Left ventricle myocardium inferior (tissue), 1 donor: ENCODE measurements at places on chromosomes 6 and 20. TPM values are rescaled to one million over a fixed set of nuclear protein-coding genes. Genes with fewer than 3 reads are reported as not detected.

GRCh38 chr6:150723345-150723658 lies 123.6 kb downstream of the PLEKHG1 start:
- DNase-seq: no peak

Gene RTEL1
- 9.6 TPM for total RNA-seq

- DNase-seq: no peak
Measured at GRCh38 chr6:118598324-118598723, 50.2 kb downstream of the PLN start.

Gene AGER
- total RNA-seq: 1.8 TPM

Gene GJA10
- not detected for total RNA-seq

DNA sequence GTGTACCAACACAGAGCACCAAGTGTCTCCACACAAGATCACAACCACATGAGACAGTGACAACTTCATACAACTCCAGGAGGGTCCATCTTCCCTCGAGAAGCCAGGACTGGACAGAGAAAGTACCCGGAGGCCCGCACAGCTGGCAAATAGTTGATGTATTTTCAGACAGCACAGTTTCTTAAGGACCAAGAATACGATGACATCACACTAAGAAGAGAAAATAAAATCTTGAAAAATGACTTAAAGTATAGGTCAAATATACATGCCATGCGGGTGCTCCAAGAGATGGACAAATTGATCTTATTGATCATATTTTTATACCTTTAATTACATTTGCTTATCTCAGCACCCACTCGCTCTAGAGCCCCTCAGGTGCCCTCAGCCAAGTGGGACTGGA lies 145.5 kb downstream of the RNASET2 start:
- DNase-seq: no peak

DNA sequence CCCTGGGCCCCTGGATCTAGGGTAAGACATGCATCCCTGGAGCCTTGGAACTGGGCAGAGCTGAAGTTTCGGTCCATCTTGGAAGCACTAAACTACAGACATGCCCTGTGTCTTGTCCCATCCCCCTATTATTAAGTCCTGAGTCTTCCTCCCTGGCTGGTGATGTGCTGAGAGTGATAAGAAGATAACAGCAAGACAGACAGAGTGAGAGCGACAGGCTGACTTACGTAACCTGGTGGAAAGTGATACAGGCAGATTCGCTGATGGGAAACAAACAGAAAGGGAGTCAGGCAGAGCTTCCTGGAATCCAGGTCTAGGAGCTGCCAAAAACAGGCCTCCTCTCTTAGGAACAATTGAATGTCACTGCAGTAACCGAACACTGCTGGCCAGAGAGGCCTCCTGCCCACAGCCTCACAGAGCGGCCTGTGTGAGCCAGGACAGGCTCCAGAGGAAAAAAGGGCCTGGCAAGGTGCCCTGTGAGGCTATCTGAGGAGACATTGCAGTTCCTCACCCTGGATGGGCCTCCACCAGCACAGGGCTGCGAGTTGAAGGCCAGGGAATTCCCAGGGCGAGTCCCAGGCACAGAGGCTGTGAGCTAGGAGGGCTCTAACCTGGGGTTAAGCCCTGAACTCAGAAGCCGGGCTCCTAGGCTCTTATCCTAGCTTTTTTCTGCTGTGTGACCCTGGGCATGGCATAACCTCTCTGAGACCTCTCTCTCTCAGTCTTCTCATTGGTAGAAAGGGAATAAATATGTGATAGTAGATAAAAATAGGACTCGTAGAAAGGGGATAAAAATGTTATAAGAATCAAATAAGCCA lies 34.2 kb upstream of the B4GALT5 start:
- peak; percentile 93 for DNase-seq

Gene CPXM1
- 0.69 TPM for total RNA-seq

DNA sequence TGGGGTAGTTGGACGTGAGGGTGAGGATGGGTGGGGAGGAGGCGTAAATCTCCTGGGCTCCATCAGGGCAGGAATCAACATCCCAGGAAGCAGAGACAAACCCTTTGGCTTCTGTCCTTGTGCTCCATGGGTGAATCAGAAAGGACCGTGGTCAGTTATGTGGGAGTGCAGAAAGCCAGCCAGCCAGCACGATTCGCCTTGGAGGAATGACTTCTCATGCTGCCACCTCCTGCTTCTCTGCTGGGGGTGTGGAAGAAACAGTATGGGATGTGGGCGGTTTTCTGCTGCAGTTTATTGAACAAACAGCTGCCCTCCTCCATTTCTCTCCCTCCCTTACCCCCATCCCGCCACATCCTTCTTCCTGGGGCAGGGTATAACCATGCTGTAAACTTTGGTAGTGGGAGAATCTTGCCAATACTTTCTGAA lies 214.5 kb downstream of the SOX4 start:
- peak; percentile 22 for DNase-seq

Gene RIPOR3
- total RNA-seq: 6.5 TPM

Gene DEFB124
- not detected for total RNA-seq

- no peak for DNase-seq
Measured at GRCh38 chr20:35478804-35479472, 23.5 kb downstream of the CEP250 start.

- no peak for DNase-seq
Measured at GRCh38 chr6:158758451-158758860, 60.7 kb downstream of the EZR start.

DNA sequence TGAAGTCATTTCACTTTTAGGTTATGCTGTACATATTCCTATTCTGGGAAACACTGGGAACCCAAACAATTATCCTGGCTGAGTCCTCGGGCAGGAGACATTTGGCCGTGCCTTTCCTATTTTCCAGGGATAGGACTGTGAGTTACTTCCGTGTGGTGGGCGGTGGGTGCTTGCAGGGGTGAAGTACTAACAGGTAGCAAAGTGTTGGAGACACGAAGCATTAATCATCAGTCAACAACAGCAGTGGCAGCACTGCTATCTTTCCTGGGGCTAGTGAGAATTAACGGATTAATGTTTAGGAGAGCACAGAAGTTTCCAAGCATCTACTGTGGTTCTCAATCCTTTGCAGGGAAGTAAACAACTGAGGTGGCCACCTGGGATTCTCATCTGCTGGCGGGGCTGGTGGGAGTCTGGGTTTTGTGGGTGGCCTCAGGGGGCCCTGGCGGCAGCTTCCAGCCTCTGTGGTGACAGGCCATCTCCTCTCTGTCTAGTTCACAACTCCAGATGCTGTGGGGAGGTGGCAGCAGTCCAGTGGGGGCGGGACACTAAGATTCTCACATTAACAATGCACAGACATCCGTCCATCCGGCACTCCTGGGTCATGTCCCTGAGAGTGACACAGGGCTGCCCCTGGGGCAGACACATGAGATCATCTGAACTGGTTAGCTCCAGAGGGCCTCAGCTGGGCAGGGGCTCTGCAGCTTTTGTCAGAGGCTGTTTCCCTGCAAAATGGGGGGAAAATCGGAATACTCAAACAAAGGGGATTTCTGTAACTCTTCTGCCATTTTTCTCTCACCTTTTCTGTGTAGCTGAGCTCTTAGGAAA lies 90.9 kb downstream of the GJA10 start:
- peak; percentile 89 for DNase-seq

GRCh38 chr20:58853976-58854637 lies 1.6 kb downstream of the GNAS start:
- no peak for DNase-seq
